ENCODE measurements at places on chromosomes 6 and 20.

- DNase-seq: no peak
Measured at GRCh38 chr6:36386495-36387439, 702 bp downstream of the ETV7 start.

DNA sequence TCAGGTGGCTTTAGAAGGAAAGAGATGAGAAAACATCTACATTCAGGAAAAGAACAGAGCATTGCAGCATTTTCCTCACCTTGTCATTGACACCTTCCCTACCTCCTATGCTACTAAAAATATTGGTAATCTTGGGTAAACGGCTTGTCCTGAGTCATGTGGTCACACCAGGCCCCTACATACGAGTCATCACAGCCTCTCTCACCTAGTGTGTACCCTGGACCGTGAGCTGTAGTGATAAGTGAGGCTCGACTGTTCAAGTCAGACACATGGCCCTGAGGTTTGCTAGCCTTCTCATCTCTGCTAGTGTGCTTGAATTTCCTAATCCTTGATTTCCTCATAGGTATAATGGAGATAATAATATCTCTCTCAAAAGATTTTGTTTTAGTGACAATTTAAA lies 29.6 kb upstream of the TMEM244 start:
- DNase-seq: no peak

DNA sequence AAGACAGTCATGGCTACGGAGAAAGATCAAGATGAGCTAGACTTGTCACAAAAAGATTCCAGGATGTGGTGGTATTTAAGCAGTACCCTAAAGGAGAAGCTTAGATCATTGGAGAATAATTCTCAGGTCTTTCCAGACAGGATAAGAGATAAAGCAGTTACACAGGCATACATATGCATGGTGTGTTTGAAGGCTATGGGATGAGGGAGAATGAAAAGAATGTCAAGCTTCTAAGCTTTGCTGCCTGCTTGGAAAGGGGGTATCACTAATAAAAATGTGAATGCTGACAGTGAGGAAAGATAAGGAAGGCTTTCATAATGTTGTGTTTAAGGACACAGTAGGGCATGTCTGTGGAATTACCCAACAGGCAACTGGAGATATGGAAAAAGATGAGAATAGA lies 28.1 kb downstream of the RWDD2A start:
- DNase-seq: no peak

GRCh38 chr6:131937703-131938631 lies 13.2 kb downstream of the CCN2 start:
- DNase-seq: no peak

DNA sequence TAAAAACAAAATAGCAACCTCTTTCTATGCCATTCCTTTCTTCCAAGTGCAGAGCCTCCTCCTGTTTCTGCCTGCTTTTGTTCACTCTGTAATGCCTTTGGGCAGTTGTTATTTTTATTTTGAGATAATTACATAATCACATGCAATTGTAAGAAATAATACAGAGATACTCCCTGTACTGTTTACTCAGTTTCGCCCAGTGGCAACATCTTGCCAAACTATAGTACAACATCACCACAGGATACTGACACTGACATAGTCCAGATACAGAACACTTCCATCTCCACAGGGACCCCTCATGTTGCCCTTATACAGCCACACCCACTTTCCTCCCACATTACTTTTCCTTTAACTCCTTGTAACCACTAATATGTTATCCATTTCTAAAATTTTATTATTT lies 59.7 kb downstream of the BANF2 start:
- no peak for DNase-seq

Data from stimulated activated CD4-positive, alpha-beta T cell treated with anti-CD3 and anti-CD28 coated beads, TNF-alpha, amount 100 ng/mL, for 24 hours (primary cell).